ENCODE measurements at places on chromosomes 12 and 14.
A peak's percentile ranks its signal among the peaks of the same experiment; 100 is the strongest.

- DNase-seq, result peak; percentile 99
Measured at GRCh38 chr12:114684098-114684869, at the start of gene TBX3. TBX3 (minus strand) TSS chr12:114684175; CDS start chr12:114683200, 975 bp downstream.

DNA sequence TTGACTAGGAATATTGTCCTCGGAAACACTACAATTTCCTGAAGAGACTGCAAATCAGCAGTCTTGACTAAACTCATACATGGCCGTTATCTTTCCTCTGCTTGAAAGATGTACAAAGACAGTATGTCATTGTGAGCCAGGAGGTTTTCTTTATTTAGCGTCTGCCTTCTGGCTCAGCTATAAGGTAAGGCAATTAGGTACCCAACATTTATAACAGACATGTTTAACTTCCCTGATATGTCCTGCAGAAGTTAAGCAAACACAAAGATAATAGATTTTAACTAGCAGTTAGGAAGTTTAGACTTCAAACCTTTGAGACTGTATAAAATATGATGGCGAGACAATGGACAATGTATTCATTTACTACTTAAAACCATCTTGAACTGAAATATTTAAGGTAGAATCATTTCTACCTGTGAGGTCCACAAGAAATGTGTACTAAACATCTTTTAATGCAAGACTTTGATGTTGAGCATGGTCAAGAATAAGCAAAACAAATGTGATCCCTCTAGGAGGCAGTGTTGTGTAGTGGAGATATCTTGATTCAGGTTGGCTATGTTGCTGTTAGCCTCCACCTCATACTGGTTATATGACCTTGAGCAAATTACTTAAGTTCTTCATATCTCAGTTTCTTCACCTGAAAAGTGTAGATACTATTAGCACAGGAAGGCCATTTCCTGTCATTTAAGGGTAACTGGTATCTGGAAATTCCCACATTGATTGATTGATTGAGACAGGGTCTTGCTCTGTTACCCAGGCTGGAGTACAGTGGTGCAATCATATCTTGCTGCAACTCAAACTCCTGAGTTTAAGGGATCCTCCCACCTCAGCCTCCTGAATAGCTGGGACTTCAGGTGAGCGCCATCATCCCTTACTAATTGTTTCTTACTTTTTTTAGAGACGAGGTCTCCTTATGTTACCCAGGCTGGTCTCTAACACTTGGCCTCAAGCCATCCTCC lies 96.3 kb upstream of the EEA1 start:
- peak; percentile 21 for DNase-seq

DNA sequence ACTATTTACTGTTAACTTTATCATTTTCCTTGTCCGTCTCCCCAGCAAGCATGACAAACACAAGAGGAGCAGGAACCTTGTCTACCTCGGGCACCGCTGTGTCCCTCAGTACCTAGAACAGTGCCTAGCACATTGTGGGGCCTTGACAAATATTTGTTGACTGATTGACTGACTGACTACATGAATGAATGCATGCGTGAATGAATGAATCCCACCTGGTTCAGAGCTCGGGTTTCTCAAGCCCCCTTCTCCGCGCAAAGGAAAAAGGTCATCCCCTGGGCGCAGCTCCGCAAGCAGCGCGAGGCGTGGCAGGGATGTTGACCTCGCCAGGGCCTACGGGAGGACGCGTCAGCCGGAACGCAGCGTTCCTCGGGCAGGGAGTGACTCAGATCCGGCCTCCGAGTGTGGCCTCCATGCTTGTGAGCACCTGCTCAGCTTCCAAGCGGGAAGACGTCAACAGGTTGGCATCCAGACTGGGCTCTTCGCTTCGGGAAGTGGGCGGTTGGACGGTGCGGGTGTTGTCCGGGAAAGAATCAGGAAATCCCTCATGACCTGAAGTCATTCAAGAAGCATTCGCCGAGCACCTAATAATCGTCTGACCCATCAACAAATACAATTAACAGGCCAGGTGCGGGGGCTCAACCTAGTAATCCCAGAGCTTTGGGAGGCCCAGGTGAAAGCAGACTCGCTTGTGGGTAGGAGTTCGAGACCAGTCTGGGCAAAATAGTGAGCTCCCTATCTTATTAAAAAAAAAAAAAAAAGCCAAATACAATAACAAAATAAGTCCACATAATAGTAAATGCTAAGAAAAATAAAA lies 13.9 kb upstream of the UBC start:
- no peak for DNase-seq

GRCh38 chr14:68637106-68638021 lies 155.5 kb downstream of the ZFP36L1 start:
- no peak for DNase-seq

DNA sequence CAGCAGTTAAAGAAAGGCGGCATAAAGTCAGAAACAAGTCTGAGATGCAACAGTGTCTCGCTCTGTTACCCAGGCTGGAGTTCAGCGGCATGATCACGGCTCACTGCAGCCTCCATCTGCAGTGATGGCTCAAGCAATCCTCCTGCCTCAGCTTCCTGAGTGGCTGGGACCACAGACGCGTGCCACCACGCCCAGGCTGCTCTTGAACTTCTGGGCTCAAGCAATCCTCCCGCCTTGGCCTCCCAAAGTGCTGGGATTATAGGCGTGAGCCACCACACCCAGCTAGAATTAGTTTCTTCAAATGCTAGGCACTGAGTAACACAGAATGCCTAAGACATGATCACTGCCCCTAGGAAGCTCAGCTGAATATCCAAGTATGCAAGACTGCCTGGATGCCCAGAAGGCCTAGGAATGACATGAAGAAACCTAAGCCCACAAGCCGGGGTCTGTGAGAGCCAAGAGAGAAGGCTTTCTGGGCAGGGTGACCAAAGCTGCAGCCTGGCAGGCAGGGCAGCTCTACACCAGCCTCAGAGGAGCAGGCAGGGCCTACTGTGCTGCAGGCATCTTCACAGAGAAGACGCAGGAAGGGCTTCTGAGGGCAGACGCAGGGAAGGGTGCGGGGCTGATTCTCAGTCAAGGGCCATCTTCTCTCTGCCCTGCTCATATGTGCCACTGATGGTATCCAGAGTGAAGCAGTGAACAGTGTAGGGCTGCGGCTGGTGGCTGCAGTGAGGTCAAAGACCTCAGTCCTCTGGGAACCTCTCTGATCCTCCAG lies 4.3 kb upstream of the PPP2R5C start:
- no peak for DNase-seq

- no peak for DNase-seq
Measured at GRCh38 chr14:85895603-85896002, 365.7 kb downstream of the FLRT2 start.
